ENCODE measurements at places on chromosomes 12 and 14.

GRCh38 chr12:110256780-110257431, 24.1 kb upstream of the ATP2A2 start:
- peak; percentile 30 for DNase-seq

DNA sequence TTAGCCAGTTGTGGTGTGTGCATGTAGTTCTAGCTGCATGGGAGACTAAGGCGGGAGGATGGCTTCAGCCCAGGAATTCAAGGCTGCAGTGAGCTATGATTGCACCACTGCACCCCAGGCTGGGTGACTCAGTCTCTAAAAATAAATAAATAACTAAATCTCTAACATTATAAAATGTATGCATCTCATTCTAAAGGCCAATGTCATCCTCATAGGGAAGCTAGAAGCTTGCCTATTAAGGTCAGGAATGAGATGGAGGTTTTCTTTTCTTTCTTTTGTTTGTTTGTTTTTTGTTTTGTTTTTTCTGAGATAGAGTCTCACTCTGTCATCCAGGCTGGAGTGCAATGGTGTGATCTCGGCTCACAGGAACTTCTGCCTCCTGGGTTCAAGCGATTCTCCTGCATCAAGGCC, 48.8 kb upstream of the PAPLN start:
- peak; percentile 73 for DNase-seq

DNA sequence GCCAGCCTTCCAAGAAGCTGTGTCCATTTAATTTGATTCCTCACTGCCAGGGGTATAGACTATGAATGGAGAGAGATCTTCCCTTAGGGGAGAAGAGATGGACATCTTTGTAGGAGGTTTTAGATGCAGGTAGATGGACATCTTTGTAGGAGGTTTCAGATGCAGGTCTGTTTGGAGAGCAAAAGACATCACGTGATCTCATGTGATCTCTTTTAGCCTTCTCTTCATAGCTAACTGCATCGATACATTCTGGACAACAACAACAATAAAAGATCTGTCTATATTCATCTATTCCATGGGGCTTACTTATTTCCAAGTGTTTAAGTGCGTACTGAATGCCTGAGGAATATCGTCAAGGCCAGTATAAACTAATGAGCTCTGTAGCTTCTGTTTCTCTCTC, 163.2 kb downstream of the PAX9 start:
- no peak for DNase-seq

DNA sequence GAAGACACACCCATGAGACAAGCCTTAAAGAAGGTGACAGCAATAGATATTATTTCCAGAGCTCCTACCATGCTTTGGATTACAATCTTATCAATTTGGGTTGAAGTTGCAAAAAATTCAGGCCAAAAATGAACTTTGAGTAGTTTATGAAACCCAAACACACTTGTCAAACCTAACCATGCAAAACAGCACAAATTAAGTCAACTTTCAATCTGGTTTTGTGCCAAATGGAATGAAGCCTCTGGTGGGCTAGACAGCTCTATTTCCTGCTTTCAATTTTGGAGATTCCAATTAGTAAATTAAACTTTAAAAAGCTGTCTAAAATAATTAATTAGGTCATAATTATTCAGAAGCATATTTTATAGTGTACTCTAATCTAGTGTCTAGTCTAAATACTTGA, 203.4 kb downstream of the SYT1 start:
- no peak for DNase-seq

DNA sequence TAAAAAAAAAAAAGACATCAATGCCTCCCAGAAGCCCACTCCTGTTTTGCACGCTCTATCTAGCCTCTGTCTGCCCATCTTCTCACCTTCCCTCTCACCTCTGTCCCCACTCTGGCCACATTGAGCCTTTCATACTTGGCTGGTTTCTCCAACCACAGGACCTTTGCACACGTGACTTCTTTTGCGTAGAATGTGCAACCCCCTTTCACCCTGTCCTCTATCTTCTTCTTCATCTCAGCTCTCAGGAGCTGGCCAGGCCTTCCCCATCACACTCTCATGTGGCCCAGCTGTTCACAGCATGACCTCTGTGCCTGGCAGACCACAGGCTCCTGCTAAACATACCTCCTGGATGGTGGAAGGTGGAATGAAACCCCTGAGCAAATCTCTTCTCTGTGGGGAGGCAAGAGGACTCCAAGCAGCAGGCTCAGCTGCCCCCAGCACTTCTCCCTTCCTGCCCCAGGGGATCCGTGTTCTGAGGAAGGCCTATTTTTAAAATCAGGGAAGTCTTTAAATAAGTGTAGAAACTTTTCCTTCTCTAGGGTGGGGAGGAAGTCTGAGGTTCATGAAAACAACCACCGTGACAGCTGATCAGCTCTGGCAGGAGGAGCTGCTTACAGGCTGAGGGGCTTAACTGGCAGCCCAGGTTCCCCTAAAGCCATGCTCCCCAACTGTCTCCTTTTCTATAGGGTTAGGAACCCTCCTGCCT, 11.6 kb downstream of the HVCN1 start:
- DNase-seq = no peak

GRCh38 chr14:42944284-42944683, 1337.6 kb downstream of the LRFN5 start:
- DNase-seq = peak; percentile 40

DNA sequence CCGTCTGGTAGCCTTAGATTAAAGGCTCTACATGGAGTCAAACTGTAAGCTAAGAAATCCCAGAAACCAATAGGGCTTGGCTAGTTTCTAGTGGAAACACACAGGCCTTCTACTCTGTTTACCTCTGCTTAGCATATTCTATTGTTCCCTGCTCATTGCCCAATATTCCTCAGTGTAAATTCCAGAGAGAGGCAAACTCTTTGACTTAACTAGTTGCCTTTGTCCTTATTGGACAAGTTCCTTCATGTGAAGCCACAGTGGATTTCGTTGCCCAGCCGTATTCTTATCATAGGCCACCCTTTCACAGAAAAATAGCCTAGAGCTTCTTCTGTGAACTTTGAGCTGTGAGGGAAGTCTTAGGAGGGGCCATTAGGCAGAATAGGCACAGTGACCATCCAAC, 186.1 kb downstream of the PLCZ1 start:
- no peak for DNase-seq

DNA sequence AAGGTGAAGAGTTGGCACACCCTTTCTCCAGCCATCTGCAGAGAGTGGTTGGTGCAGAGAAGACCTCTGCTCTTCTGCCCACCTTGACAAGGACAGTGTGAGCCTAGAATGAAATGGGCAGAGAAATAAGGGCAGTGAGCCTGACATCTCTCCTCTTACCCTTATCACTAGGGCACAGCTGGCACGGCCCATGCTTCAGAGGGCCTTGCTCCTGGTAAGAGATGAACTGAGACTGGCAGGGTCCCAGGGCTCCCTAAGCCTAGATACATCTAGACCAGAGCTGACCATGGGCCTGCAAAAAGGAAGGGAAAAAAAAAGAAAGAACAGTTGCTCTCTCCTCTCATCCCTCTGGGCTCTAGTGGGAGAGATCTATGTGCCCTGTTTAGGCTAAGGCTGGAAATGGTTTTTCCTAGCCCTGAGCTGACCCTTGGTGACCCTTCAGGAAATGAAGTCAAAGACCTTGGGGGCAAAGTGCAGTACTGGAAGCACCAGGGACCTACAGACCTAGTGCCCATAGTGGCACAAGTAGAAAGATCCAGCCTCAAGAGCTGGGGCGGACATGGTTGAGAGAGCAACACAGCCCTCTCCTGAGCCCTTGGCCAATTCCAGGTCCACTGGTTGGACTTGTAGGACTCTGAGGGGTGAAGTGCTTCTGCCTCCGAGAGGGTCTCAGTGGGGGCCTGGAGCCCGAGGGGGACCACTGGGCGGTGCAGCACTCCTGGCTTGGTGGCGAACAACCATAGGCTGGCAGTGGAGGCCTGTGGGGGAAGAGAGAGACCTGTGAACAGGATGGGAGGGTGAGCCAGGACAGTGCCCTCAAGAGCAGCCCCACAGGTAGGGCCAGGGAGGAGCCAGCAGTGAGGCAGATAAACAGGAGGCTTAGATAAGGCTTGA, 22.0 kb downstream of the PRPF40B start:
- DNase-seq = no peak

DNA sequence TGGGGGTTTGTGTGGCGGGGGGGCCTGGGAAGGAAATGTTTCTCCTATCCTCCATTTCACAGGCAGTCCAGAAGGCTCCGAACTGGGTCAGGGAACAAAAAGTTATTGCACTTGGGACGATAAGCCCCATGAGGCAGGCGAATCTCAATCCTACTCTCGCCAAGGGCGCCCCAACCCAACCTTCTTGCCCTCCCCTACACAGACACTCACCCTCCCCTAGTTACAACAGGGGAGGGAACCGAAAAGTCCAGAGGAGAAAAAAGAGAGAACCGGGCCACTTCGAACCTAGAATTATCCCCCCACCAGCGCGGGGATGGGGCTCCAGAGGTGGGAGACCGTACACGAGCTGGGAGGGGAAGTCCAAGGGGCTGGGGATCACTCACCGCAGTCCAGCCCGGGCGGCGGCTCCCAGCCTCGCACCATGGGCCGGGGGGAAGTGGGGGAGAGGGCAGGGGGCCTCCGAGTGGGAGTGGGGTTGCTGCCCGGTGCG, 357 bp downstream of the HOMEZ start:
- DNase-seq = no peak

- no peak for DNase-seq
Measured at GRCh38 chr12:38931461-38931860, 26.1 kb upstream of the CPNE8 start.

- DNase-seq = peak; percentile 95
Measured at GRCh38 chr14:23694085-23694948, 58.2 kb downstream of the DHRS2 start.

- DNase-seq = no peak
Measured at GRCh38 chr12:80567401-80567800, 123.4 kb downstream of the PTPRQ start.

- no peak for DNase-seq
Measured at GRCh38 chr12:82721726-82722125, 35.0 kb downstream of the TMTC2 start.

- no peak for DNase-seq
Measured at GRCh38 chr12:105331805-105332251, 1.3 kb downstream of the C12orf75 start.

DNA sequence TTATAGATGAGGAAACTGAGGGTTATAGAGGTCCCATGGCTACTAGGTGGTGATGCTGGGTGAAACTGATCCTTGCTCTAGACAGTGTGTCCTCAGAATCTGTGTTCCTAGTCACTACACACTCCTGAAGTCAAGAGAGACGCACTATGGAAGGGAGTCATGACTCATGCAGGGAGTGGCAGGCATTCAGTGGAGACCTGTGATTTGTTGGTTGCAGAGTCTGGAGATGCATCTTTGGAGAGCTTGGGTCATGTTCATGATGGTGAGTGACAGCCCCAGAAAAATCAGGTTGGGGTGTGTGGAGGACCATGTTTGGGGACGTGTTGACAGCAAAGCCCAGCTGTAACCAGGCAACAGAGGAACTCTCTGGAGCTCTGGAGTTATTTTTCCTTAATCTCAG, 38.0 kb upstream of the FBXO21 start:
- no peak for DNase-seq

DNA sequence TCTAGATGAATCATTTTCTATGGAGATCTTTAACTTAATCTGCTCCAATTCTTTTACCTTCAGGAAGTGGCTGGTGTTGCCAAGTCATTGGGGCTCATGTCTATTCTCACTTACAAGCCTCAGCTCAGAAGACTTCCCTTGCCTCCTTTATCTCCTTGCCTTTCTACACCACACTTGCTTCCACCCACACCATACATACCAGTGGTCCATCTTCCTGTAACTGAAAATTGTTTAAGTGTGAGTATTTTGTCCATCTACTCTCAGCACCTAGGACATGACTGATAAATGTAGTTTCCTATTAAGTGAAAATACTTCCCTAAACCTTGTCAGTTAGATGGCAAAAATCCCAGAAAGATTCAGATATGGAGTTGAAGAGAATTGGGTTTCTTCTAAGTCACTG, 199.7 kb upstream of the CPNE8 start:
- DNase-seq = peak; percentile 2

- DNase-seq = peak; percentile 66
Measured at GRCh38 chr12:93751864-93752610, 74.9 kb downstream of the CRADD start.

DNA sequence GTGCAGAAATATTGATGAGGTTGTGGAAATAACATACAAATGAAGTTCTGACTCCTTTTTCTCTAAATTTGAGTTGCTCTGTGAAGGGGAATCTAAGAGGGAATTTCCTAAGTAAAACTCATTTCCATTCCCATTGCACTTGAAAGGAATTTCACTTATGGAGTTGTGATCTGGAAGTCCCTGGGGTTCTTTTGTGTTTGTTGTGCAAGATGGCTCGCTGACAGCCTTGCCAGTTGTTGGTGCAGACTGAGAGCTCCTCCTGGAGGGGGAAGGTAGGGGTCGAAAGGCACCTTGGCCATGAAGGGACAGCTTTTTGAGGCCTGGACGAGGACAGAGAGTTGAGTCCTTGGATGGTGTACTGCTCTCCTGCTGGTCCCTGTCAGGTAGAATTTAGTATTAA, 72.0 kb downstream of the C12orf56 start:
- peak; percentile 13 for DNase-seq

DNA sequence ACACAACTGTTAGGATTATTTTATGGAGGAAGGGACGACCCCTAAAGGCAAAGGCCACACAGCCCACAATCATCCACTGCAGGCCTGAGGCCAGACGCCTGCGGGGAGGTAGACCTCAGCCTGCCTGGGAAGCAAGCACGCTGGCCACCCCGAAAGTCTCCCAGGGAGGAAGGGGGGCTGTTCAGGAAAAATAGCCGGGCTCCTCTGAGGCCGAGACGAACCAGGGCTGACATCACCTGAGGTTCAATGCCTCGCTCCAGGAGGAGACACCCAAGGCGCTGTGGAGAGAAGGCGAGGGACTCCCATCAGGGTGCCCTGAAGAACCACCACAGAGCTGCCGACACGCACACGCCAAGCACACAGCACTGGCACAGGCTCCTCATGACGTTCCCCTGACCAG, 127.4 kb downstream of the PIWIL1 start:
- DNase-seq = no peak

- DNase-seq = no peak
Measured at GRCh38 chr14:36653962-36654793, 7.5 kb upstream of the PAX9 start.

DNA sequence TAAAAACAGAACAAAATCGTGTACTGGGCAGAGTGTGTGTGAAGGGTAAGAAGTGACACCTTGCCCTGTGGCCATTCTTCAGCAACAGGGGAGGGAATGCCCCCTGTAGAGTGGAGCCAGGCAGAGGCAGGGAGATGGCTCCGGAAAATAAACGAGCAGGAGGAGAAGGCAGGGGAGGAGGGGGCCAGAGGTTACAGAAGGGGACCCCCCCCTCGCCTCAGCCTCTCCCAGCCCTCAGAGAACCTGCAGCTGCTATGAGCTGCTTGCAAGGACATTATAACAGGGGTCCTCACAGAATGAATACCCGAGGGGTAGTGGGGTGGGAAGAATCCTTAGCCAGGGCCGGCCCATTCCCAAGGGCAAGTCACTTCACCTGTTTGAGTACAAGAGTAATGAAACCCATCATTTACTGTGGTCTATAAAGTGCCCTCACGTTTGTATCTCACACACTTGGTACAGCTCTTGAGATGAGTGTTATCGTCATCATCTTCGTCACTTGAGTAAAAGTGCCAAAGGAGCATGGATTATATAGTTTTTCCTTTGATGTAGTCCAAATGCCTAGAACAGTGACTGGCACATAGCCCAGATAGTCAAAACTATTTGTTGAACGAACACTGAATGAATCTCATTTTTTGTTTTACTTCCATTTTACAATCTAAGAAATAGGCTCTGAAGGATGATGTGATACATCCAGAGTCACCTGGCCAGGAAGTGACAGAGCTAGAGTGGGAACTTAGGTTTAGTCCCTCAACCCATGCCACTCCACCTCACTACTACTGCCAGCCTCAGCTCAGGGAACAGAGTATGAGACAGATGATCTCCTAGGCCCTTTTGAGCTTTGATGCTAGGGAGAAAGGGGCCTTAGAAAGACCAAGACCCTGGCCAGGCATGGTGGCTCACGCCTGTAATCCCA, 14.5 kb downstream of the SCNN1A start:
- DNase-seq = no peak
